ENCODE measurements at places on chromosomes 13 and 19.
A peak's percentile ranks its signal among the peaks of the same experiment; 100 is the strongest.

DNA sequence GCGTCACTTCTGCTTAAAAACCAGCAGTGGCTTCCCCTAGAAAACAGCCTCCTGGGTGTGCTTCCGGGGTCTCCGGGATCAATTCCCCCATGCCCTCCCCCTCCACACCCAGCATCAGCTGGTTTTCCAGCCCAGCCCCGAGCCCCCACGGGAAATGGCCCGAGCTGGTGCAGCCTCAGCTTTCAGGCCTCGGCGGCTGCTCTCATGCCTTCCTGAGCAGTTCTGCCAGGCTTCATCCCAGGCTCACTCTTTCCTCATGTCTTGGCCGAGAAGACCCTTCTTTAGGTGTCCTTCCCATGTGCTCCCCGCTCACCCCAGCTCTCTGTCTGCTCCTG lies 103.1 kb upstream of the RNF113B start:
- DNase-seq = no peak

- no peak for DNase-seq
Measured at GRCh38 chr13:30759748-30760147, 24.4 kb downstream of the ALOX5AP start.

GRCh38 chr19:45467115-45467455 lies 711 bp upstream of the FOSB start:
- no peak for DNase-seq

DNA sequence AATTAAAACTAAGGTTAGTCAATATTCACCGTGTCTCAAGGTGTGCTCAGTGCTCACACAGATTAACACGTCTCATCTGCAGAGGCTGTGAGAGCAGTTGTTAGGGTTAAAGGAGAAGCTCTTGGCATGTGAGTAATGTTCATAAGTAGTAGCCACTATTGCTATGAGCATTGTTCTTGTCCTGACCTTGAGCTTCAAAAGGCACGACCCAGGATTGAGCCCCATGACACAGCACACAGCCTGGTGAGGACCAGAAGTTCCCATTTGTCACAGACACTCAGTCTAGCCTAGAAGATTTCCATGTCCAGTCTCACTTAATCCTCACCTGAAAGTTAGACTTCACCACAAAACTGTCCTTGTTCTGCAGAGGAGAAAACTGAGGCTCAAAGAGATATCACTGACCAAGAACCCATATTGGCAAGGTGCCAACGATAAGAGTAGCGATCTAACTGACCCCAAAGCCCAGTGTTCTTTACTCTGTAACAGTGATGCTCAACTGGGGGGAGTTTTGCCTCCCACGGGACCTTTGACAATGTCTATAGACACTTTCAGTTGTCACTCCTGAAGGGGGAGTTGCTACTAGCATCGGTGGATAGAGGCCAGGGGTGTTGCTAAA lies 26.0 kb downstream of the FPR3 start:
- DNase-seq = no peak

GRCh38 chr13:77184455-77184854 lies 142.4 kb downstream of the MYCBP2 start:
- DNase-seq = peak; percentile 60

DNA sequence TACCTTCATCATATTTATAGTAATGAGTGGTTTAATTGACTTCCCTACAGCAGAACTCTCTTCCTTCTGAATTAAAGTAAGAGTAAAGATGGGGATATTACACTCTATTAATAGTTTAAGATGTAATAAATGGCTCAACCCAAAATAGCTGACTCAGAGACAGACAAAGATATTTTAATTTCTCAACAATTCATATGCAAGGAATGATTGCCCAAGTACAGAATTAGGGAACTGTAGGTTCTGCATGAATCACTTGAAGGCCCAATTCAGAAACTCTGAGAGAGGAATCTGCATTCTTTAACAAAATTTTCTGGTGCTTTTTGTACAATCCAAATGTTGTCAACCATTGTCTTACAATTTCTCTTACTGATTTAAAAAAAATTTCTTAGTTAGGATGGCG lies 42.9 kb upstream of the PCDH9 start:
- no peak for DNase-seq

DNA sequence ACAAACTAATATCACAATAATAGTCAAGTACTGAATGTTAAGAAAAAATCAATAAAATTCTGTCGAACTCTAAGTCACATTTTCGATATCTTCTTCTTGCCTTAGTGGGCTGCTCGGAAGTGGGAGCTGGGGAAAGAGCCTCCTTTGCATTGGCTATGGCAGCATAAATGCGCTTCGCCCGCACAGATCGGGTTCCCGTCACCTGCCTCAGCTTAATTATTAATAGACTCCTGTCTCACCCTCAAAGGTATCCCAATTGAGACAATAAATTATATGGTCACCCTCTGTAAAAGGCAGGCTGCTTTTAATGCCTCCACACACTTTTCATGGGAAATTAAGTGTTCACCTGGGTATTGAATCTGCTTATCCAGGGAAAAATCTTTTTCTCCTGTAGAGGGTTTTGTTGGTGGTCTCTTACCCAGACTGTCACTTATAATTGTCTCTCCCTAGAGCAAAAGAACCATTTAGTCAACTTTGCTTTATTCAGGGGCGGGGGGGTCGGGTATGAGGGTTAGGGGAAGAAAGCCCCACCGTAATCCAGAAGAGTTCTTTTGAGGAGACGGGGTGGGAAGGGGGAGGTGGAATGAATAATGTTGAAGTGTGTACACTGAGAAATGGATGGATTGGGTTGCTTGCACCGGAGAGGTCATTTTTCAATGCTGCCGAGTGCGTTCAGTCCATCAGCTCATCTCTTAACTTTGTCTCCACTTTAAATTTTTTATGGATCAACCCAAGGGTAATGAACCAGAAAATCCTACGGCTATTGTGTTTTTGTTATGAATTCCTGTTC lies 682.6 kb upstream of the SGCG start:
- no peak for DNase-seq

DNA sequence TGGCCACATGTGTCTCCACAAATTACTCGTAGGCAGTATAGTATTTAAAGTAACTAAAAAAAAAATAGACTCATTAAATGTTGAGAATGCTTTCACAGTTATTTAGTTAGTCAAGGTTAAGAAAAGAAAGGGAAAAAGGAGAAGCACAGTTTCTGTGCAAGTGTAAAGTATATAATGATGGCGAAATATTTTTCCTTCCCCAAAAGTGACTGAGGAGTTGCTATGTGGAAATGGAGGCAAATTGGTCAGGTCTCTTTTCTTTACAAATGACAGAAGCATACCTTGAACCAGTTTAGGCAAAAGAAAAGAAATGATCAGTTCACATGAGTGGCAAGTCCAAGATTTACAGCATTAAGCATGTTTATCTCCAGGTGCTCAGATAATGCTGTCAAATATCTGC lies 18.0 kb downstream of the CSNK1A1L start:
- DNase-seq = no peak

DNA sequence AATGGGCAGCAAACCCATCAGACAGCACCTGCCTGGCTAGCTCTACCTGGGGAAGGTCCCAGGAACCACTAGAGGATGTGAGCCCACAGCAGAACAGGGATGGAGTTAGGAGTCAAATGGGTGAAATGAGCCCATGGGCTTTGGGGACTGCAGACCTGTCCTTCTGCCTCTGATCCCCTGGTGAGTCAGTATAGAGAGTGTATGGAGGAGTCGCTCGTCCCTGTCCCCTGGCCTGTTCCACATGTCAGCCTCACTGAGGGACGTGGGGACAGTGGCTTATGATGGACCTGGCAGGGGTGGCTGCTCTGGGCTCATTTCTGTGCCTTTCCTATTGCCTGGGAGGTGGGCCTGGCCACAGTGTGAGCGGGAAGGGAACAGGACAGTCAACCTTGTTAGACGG lies 4.0 kb downstream of the CEACAM1 start:
- no peak for DNase-seq

DNA sequence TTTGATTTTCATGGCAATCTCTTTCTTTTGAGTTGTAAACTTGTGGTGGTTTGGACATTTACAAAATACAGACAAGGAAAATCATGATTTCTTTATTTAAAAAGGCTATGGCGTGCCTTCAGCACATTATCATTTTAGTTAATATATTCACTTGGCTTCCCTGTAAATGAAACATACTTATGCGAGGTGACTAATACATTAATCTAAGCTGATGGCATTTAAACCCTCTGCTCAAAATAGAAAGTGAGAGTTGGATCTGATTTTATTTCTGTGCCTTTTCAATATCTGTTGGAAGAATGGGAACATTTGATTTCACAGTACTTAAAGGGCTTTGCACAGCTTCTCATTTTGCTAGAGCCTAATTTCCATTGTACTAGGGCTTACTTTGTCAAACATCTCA lies 289.8 kb downstream of the MTUS2 start:
- DNase-seq = no peak

DNA sequence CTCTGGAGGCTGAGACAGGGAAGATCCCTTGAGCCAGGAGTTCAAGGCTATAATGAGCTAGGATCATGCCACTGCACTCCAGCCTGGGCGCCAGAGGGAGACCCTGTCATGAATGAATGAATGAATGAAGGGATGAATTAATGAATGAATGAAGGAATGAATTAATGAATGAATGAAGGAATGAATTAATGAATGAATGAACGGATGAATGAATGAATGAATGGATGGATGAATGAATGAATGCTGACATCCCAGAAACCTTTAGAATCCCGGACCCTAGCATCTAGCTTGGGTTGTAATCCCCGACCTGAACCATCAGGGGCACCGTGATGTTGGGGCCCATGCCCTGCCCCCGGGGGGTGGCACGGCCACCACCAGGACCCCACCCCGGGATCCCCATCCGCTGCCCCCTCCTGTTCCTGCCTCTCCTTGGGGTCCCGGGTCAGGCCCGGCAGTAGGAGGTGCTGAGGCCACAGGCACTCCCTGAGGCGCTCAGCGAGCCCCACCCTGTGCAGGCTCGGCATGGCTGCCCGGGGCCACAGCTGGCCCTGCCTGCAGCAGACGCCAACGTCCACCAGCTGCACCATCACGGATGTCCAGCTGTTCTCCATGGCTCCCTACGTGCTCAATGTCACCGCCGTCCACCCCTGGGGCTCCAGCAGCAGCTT lies 3.4 kb downstream of the EBI3 start:
- DNase-seq = no peak

GRCh38 chr13:75902166-75903104 lies 266.3 kb downstream of the LMO7 start:
- no peak for DNase-seq

GRCh38 chr19:23971598-23971997 lies 56.9 kb downstream of the ZNF726 start:
- DNase-seq = no peak

GRCh38 chr19:50147462-50148423 lies 15.3 kb downstream of the IZUMO2 start:
- DNase-seq = peak; percentile 71

DNA sequence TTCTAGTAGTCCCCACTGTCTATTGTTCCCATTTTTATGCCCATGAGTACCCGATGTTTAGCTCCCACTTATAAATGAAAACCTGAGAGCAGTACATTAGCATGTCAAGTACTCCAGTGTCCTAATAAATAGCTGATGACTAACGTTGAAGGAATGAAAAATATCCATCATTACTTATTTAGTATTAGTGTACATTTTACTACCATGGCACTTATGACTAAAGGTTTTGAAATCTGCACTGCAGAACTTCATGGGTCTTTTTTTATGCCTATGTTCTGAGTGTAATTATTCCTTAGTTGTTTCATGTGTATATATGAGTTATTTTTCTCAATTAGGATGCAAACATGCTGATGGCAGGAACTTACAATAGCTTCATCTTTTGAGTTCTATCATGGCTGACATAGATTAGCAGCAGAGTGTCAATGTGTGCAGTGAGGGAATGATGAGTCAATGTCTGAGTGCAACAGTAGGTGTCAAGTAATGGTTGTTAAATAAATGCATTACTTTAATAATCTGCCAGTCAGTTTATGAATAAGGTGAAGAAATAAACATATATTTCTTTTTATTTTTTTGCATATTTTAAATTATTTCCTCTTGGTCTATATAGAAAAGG lies 188.4 kb downstream of the ITGBL1 start:
- DNase-seq = no peak

- DNase-seq = no peak
Measured at GRCh38 chr13:101098873-101099272, 317.4 kb downstream of the NALCN start.

- DNase-seq = no peak
Measured at GRCh38 chr19:43488179-43488578, 16.4 kb downstream of the PHLDB3 start.

GRCh38 chr19:29411113-29411581 lies 114.6 kb upstream of the VSTM2B start:
- DNase-seq = no peak

- DNase-seq = no peak
Measured at GRCh38 chr19:55146078-55146704, 2.8 kb downstream of the TNNT1 start.

DNA sequence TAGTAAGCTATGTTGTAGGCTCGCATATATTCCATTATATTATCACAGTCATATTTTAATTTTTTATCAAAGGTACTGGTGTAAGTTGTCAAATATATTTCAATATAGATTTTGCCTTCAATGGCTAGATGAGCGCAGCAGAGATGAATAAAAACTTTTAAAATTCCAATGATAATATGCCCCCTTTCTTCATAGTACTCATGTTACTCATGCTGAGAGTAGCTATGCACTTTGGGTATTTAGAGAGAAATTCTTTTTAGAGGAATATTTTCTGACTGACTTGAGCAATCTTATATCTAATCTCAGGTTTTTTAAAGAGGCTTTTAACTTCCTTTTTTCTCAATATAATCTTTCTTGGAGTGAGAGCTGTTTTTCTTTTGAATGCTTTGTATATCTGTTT lies 11.4 kb downstream of the ZNF254 start:
- DNase-seq = no peak

GRCh38 chr13:26923824-26924605 lies 163.4 kb upstream of the GPR12 start:
- no peak for DNase-seq

DNA sequence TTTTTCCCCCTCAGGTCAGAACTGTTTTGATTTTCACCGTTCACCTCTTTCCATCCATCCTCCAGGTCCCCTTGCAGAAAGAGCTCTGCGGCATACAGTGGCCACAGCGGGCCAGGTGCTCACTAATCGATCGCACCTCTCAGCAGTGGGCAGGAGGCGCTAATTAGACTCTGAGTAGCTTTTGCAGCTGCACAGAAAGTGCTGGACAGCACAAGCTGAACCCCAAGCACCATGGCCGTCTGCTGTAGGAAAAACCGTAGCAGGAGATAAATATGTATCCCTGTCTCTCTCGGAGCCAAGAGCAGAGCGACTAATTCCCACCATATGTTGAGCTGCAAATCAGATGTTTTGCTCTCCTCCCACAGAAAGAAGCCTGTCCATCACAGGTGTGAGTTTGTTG lies 54.4 kb downstream of the PEX11G start:
- DNase-seq = no peak

GRCh38 chr13:95559100-95559499 lies 6.6 kb downstream of the CLDN10 start:
- no peak for DNase-seq

- DNase-seq = no peak
Measured at GRCh38 chr19:13885826-13886365, 9.0 kb downstream of the NANOS3 start.

- no peak for DNase-seq
Measured at GRCh38 chr13:47794963-47795362, 206.1 kb downstream of the SUCLA2 start.
